Neuronal stem cell (in vitro differentiated cells): ENCODE measurements at places on chromosomes 3 and 15.

DNA sequence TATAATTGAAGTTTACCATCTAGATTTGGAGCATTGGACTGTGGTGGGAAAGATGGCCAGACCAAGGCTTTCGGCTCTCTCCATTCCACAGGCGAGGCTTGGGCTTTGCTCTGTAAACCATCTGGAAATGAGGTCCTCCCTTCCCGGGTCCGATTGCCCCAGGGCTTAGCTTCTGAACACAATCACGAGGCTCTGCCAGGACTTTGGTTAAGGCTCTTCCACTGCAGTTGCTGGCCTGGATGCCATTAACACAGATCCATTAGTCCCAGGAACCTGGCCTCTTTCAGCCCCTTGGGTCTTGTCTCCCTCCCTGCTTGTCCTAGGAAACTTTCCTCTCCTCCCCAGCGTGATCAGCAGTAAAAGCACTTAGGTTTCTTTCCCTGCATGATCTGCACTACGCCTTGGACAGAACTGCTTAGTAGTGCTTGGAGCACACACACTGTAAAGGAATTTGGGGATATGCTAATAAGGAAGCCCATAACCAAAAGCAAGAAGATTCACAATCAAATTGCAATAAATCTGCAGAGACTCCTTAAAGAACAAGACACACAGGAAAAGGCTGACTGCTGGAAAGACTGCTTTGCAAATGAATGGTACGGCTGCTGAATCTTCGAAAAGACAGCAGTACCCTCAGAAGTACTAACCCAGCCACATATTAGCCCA lies 154.3 kb downstream of the ECT2 start:
- DNase-seq = no peak

GRCh38 chr15:66238318-66238717 lies 15.2 kb downstream of the MEGF11 start:
- DNase-seq = no peak

DNA sequence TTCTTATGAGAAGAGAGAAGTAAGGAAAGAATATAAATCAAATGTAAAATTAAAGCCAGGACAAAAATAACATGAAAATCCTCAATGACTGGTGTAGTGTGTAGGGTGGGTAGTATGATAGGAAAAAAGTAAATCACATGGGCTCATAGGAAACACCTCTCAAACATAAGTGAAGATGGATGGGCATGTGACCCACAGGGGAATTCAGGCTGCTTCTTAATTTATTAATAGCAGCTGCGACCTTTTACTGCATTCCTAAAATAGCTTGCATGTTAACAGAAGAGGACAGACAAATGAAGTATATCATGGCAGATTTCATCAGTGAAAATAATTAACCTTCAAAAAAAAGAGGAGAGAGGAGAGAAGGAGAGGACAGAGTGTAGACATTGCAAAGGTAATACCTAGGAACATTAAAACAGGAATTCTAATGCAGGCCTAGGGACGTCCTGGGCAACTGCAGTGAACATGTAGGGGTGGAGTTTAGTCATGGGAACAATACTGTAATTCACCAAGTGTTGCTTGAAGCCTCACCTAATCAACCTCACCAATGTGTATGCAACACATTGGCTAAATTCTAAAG lies 132.9 kb downstream of the KCNMB2 start:
- DNase-seq = no peak

GRCh38 chr3:82293867-82294266 lies 532.4 kb upstream of the GBE1 start:
- DNase-seq = no peak

GRCh38 chr15:29978411-29979382 lies 104.1 kb upstream of the GOLGA8J start:
- DNase-seq = no peak

GRCh38 chr3:155919728-155920127 lies 49.3 kb downstream of the GMPS start:
- DNase-seq = no peak

DNA sequence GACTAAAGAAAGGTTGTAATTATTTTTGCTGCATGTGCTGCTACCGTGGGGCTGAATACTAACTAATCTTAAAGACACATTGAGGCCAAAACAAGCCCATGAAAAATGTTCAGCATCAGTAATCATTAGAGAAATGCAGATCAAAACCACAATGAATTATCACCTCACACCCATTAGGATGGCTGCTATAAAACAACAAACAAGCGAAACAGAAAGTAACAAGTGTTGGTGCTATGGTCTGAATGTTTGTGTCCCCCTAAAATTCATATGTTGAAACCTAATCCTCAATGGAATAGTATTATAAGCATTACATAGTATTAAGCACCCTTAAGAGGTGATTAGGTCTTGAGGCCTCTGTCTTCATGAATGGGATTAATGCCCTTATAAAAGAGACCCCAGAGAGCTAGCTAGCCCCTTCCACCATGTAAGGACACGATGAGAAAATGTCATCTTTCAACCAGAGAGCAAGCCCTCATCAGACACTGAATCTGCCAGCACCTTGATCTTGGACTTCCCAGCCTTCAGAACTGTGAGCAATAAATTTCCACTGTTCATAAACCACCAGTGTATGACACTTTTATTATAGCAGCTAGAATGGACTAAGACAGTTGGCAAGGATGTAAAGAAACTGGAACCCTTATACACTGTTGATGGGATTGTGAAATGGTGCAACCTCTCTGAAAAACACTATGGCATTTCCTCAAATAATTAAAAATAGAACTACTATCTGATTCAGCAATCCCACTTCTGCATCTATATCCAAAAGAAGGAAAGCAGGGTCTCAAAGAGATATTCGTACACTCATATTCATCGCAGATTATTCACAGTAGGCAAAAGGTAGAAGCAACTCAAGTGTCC lies 76.1 kb downstream of the REC114 start:
- no peak for DNase-seq

GRCh38 chr3:70800951-70801350 lies 488.5 kb upstream of the MDFIC2 start:
- DNase-seq = no peak

GRCh38 chr15:80411788-80412288 lies 7.7 kb downstream of the ARNT2 start:
- no peak for DNase-seq

DNA sequence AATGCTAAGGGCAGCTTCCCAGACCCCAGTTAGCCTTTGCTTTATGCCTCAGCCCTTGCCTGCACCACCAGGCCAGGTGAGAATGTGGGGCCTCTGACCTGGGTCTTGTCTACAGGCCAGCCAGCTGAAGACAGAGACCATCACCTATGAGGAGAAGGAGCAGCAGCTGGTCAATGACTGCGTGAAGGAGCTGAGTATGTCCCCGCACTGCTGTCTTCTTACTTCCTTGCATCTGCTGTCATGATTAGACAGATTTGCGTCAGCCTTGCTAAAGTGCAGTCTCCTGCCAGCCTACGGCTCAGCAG lies 74.6 kb downstream of the CCK start:
- no peak for DNase-seq

- no peak for DNase-seq
These were observed 3.9 kb downstream of the ITIH3 start for GRCh38 chr3:52798376-52798977.

DNA sequence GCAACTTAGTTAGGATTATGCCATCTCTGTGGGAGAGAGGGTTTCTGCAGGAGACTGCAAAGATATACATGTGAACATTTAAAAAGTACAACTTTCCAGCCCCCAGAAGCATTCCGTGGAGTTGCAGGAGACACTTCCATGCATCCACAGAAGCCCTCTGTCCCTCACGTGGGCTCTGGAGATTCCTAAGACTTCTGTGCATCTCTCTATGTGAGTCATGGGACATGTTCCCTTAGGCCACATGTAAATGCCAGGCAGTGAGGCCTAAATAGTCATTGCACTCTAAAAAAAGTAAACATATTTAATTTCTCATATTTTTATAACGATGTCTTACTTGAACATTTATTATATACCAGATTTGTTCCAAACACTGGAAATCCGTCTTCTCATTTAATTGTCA lies 126.5 kb upstream of the ROPN1 start:
- DNase-seq = no peak

GRCh38 chr3:172288651-172289050 lies 159.6 kb downstream of the GHSR start:
- no peak for DNase-seq

DNA sequence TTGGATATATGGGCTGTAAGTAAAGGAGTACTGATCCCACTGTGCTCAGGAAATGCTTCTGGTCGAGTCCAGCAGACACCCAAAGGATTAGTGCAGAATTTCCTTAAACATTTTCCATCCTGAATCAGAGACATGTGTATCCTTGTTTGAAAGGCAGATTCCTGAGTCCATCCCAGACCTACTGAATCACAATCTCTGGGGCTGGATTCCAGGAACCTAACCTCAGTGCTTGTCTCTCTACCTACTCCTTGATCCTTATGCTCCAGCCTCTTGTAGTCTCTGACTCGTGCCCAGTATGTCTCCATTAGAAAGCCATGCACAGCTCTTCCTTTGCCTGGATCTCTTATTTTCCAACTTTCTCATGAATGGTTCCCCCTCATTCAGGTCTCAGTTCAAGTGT lies 585.8 kb downstream of the NLGN1 start:
- DNase-seq = no peak

DNA sequence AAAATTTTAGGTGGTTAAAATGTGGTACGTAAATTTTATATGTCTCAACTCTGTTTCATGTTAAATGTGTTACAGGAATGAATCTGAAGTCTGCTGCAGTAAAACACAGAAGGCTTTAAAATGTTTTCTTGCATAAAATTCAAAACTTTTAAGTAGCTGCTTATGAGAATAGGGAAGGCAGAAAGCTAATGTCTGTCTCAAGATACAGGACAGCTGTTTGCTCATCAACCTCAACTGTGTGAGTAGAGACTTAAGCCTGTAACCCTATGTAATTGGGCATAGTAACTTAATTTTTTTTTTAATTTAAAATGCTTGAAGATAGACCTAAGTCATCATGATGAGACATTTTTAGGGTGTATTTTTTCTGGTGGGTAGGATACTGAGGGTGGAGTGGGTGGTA lies 38.9 kb downstream of the ZFAND6 start:
- no peak for DNase-seq

GRCh38 chr15:55685286-55685685 lies 57.7 kb downstream of the PRTG start:
- no peak for DNase-seq

DNA sequence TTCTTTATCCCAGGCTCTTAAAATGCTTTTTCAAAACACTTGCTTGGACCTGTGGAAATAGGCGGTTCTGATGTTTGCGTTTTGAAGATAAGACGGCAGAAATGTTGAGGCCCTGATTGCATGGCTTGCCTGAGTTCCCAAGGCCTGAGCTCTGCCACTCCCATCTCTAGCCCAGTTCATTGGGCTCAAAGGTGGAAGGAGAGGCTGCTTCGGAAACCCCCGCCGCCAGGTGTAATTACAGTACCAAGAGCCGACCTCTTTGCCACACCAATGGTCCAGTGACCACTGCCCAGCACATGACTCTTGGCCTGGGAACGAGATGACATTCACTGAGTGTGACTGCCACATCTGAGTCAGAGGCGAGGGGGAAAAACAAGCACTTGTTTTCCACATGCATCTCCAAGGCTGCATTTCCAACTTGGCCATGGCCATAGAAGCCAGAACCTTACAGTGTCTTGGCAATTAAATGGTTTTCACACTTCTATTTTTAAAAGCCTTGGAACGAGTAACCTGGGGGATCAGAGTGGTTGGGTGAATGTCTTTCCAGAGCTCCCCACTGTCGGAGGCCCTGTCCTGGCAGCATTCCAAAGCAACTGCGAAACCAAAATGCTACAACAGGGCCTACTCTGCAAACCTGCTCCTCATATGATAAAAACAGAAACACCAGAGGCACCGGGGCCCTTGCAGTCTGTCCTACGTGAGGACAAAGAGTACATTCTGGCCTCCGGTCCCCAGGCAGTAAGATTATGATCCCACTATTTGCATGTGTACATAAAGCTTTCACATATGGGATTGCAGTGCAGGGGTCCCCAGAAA lies 63.8 kb upstream of the CGNL1 start:
- DNase-seq = no peak

DNA sequence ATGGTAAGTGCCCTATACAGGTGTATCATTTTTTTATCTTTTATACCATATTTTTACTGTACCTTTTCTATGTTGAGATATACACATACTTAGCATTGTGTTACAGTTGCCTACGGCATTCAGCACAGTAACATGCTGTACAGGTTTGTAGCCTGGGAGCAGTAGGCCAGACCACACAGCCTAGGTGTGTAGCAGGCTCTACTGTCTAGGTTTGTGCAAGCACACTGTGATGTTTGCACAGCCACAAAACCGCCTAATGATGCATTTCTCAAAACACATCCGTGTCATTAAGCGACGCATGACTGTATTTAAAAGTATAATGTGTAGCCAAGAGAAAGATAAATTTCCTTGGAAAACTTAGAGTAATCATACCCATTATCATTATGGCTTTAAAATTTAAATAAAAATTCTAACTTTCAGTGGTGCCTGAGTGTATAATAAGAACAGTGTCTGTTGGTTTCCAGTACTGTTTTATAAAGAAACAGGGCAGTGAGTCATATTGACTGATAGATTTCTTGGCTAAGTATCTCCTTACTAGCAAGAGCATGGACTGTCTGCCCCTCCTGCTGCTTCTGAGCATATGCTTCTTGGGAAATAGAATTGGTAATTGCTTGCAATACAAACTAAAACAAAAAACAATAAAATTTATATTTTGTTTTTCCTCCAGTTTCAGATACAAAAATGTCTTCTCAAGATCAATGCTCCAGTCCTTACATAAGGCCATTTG lies 18.3 kb downstream of the CALML4 start:
- DNase-seq = no peak

- no peak for DNase-seq
These were observed 93.6 kb downstream of the PLCL2 start for GRCh38 chr3:16978234-16978920.
